HFFc6 (cell line): ENCODE measurements at places on chromosomes 2 and 18.

DNA sequence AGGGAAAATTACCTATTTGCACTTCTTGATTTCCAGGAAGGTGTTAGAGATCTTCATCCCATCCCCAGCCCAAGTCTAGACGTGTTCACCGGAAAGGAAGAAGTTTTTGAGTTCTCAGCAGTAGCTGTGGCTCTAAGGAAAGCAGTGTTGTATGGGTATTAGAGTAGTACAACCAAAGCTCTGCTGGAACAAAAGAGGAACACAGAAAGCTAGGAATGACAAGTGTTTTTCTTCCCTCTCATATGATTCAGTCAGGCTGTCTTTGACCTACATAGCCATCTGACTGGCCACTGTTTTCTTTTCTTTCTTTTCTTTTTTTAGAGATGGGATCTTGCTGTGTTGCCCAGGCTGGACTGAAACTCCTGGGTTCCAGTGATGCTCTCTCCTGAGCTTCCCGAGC is 82.7 kb upstream of the SLC39A10 start:
- no peak for DNase-seq

DNA sequence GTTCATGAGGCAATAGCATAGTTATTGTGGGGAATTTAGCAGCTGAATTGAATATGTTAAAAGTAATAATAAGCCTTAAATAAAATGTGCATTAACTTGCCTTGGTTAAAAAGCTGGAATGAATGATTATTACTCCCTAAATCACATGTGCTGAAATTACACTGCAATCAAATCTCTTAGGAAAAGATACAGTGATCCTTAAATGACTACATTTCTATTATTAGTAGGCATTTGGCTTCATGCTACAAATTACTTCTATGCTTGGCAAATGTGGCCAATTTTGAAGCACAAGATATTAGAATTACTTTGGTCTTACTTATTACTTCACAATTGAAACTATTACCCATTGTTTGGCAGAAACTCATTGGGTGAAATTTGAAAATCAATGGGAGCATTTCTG is 5.4 kb downstream of the RND3 start:
- peak; percentile 28 for DNase-seq

GRCh38 chr18:21978546-21979170 is 190.7 kb upstream of the GATA6 start:
- no peak for DNase-seq

GRCh38 chr2:228017784-228018183 is 146.4 kb downstream of the DAW1 start:
- no peak for DNase-seq

DNA sequence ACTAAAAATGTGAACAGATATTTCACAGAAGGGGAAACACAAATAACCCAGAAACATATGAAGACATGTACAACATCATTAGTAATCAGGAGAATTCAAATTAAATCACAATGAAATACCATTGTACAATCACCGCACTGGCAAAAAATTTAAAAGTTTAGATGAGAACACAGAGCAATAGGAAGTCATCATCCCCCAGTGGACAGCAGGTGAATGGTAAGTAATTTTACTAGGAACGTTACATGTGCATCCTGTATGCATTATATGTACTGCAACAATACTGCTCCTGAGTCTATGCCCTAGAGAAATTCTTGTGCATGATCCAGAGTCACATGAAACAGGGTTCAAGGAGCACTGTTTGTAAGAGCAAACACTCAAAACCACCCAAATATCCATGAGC is 713.8 kb downstream of the NRXN1 start:
- DNase-seq, result no peak

- DNase-seq, result no peak
Measured at GRCh38 chr2:222332116-222332515, 33.3 kb upstream of the PAX3 start.

DNA sequence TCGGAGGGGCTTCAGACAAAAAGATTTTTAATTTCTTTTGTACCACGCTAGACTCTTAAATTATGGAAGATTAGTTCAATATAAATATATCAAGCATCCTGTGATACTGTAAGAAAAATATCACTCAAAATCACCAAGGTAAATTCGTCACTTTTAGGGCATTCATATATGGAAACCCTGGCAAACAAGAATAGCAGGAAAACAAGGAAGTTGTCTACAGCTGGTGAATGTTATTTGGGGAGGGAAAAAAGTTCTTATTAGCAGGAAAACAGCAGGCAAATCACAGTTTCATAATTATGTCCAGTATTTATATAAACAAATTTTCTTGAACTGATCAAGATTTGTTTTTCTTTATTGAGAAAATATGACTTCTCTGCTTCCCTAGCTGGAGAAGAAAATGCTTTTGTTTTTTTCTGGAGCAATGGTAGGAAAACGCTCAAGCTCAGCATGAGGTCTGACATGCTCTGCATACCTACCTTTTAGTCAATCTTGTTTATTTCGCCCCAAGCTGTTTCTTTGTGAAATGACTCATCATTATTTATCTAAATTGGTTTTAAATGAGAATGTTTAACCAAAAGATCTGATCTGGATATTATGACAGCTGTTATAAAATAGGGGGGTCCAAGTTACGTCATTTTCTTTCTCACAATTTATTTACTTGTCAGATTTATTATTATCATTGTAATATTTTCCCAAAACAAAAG is 14.7 kb downstream of the LINC00305 start:
- no peak for DNase-seq

DNA sequence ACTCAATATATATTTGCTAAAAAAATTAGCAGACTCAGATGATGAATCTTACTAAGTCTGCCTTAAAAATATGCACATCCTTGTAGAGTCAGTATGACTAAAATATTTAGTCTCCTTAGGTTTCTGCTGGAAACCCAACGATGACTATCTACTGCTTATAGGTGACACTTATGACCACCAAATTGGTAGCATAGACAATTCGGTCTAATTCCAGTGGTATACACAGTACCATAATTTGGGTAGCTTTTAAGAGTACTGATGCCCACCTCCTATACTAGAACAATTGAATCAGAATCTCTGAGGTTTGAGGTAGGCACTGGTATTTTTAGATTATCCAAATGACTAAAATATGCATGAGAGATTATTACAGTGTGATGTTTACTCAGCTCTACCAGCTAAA is 740.8 kb upstream of the ZEB2 start:
- DNase-seq, result no peak

DNA sequence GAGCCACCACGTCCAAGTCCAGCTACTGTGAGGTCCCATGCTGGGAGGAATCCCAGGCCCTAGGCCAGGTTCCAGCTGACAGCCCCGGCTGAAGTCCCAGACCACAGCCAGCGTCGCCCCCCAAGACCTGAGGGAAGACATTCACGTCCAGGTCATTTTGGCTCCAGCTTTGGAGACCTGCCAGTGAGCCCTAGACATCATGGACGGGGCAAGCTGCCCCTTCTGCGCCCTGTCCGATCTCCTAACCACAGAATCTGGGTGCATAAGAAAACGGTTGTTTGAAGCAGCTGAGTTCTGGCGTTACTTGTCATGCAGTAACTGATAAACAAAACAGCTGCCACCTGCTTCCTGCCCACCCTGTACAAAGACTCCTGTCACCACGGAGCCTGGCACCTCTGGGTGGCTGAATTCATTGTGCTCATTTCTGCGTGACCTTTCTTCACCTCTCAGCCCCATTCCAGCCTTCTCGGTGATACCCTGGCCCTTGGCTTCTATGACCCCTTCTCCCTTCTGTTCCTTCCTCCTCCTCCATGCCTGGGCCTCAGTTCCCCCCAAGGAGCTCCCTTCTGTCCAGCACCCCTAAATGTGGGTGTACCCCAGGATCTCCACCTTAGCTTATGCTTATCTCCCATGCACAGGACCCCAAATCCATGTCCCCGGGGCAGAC is 72.6 kb upstream of the SMAD7 start:
- DNase-seq, result no peak

DNA sequence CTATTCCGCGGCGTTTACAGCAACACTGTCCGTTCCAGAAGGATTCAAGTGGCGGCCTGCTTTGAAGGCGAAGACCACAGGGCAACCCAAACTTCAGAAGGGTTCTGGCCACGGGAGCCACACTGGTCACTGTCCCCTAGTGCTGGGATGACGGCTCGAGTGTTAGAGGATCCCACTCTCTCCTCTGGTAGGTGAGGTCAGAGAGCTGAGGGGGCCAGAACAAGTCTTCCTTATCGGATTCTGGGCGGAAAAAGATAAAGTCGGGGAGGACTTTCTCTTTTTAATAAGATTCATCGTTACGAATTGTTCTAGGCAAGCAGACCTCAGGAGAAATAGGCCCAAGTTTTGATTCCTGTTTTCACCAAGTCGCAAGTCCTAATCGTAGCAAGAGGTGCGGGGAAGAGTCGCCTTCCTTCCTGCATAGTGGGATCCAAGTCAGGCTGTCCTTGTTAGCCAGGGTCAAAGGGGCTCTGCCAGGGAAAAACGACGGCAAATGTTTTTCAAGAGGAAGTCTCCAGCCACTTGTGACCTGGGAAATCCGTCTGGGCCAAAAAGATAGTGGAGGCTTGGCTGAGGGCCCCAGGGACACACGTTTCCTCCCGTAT is 864 bp upstream of the MYL12A start:
- no peak for DNase-seq

GRCh38 chr2:19667085-19667484 is 234.7 kb downstream of the TTC32 start:
- peak; percentile 38 for DNase-seq

DNA sequence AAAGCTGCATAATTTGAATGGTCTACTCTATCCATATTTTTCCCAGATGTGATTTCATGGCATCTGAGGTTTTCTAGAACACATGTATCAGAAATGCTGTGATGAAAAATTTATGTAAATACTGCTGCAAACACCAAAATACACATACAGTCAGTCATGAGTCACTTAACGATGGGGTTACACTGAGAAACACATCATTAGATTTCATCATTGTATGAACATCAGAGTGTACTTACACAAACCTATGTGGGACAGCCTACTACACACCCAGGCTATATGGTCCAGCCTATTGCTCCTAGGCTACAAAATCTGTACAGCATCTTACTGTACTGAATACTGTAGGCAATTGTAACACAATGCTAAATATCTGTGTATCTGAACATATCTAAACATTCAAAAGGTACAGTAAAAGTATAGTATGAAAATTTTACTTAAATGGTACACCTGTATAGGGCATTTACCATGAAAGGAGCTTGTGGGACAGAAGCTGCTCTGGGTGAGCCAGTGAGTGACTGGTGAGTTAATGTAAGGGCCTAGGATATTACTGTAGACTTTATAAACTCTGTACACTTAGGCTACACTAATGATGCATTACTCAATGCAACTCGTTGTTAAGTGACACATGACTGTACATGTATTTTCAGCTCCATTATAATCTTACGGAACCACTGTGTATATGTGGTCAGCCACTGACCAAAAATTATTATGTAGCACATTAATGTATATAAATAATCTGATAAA is 33.5 kb downstream of the PNO1 start:
- peak; percentile 79 for DNase-seq

GRCh38 chr2:211599146-211599545 is 939.5 kb downstream of the ERBB4 start:
- no peak for DNase-seq

DNA sequence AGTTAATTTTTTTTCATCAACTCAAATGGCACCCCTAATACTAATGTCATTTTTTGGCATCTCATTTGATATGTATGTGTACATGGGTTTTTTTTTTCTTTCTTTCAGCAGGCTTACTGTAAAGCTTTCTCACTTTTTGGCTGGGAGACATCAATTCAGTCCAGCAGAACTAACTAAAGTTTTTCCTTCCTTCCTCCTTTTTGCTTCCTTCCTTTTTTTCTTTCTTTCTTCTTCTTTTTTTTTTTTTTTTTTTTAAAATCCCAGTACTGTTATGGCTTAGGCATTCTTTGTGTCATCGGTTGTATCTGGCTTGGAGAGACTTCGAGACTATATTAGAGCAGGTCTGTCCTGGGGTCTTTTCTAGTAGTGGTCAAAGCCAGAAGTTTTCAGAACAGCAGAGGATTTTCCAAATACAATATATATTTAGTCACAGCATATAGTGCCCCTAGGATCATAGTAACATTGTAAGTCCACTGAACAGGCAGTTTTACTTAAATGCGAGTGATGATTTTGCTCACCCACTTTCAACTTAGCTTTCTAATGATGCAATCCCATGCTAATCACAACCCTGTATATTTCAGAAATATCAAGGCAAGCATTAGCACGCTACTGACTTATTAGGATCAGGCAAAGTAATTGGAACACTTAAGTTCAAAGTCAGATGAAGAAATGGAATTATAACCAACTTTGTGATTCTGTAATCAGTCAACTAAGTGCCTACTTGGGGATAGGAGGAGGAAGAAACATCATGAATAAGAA is 4.0 kb downstream of the KLHL29 start:
- no peak for DNase-seq

- peak; percentile 35 for DNase-seq
Measured at GRCh38 chr18:12703664-12704063, 822 bp downstream of the PSMG2 start.

GRCh38 chr18:7234956-7235355 is 4.1 kb downstream of the LRRC30 start:
- no peak for DNase-seq

DNA sequence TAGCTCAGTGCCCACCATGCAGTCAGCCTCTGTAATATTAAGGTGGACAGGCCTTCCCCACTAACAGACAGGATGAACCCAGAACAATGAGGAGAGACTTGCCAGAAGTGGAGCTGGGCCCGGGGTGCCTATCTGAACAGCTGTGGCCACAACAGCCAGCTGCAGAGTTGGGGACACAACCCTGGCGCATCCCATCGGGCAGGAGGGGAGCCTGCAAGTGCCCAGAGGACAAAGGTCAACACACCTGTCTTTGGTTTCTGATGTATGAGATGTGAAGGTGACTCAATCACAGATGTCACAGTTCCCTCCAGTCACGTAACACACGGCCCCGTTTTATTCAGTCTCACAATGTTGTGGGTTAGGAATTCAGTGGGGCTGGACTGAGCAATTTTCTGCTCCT is 48.2 kb upstream of the TAF1B start:
- DNase-seq, result no peak

- no peak for DNase-seq
Measured at GRCh38 chr2:162245061-162245460, 1.8 kb upstream of the FAP start.

- DNase-seq, result no peak
Measured at GRCh38 chr2:239149501-239149900, 251.3 kb downstream of the HDAC4 start.

GRCh38 chr2:17355608-17356329 is 162.5 kb downstream of the RAD51AP2 start:
- DNase-seq, result no peak

GRCh38 chr2:237405605-237406004 is 8.4 kb downstream of the COL6A3 start:
- no peak for DNase-seq

GRCh38 chr2:156625360-156626170 is 189.4 kb downstream of the GPD2 start:
- no peak for DNase-seq

- DNase-seq, result no peak
Measured at GRCh38 chr18:34862561-34862960, 152.5 kb downstream of the DTNA start.

- DNase-seq, result no peak
Measured at GRCh38 chr2:24929230-24929629, 9.2 kb upstream of the ADCY3 start.
